COLO829 (cell line): ENCODE measurements at places on chromosomes 2 and 18.

DNA sequence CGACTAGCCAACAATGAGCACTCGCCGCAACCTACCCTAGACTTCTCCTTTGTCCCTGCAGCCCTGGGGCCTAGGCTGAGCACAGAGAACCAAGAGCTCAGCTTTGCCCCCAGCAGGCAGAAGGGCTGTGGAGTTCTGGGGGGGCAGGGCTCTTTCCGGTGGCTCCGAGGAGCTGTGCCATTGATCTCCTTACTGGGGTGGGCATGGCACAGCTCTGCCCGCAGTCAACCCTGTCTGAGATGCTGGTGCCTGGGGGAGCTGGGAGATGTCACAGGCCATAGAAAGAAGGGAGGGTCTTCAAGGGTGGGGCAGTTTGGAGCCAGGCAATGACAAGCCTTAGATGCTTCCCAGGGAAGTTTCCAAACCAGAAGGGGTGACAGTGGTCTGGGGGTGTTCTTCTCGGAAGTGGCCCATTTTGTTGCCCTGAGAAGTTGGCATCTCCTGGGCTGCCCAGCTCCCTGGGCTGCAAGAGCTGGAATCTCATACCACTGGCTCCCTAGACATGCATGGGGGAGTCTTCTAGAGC is 14.1 kb upstream of the GPR55 start:
- no peak for DNase-seq

DNA sequence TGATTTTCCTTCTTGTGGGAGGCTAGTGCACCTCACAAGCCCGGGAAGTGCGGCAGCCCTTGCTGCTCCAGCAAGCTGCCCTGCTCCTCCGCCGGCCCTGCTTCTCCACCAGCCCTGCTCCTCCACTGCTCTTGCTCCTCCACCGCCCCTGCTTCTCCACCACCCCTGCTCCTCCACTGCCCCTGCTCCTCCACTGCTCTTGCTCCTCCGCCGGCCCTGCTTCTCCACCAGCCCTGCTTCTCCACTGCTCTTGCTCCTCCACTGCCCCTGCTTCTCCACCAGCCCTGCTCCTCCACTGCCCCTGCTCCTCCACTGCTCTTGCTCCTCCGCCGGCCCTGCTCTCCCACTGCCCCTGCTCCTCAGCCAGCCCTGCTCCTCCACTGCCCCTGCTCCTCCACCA is 95.6 kb downstream of the NDUFA10 start:
- no peak for DNase-seq

DNA sequence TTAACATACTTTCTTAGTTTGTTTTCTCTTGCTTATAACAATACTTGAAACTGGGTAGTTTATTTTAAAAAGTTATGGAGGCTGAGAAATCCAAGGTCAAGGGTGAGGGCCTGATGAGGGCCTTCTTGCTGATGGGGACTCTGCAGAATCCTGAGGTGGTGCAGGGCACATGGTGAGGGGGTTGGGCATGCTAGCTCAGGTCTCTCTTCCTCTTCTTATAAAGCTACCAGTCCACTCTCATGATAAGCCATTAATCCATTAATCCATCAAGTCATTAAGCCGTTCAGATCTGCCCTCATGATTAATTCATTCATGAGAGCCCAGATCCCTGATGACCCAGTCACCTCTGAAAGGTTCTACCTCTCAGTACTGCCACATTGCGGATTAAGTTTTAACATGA is 21.4 kb downstream of the ALMS1 start:
- DNase-seq: no peak

DNA sequence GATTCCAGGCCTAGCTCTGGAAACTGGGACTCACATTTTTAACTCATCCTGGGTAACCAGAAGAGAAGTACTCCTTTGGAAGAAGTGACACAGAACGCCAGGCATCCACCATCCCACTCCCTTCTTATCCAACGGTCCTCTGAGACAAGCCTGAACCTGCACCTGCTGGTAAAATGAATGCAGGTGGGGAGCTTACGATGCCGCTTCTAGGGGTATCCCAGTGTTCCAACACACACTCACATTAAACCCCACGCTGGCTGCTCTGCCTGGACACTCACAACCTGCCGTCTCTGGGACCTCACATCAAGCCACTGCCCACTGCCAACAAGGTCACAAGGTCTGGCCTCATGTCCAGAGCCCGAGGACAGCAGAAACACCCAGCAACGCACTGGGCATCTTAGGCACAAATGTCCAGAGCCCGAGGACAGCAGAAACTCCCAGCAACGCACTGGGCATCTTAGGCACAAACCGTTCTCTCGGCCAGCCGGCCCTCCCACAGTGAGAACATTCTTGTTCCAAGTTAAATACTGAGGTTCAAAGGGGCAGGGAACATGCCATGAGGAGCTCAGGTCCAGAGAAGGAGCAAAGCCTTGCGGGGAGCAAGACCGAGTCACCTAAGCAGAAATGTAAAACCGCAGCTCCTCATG is 9.9 kb downstream of the SLC66A2 start:
- no peak for DNase-seq

DNA sequence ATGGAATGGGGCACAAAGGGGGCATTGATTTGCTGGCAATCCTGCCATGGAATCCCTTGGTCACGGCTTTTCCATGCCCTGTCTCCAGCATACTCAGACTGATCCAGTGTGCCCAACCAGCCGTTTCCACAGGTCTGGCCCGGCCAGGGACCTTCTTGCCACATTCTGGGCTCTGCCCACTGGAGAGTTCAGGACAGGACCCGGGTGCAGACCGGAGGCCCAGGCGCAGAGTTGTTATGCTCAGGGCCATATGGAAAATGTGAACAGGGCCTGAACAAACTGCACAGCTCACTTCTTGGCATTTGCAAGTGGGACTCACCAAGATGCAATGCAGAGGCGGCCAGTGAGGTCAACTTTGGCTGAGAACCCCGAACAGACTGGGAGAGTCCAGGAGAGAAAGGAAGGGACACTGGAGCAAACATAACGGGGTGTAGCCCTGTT is 15.6 kb upstream of the ASAP2 start:
- peak; percentile 97 for DNase-seq

DNA sequence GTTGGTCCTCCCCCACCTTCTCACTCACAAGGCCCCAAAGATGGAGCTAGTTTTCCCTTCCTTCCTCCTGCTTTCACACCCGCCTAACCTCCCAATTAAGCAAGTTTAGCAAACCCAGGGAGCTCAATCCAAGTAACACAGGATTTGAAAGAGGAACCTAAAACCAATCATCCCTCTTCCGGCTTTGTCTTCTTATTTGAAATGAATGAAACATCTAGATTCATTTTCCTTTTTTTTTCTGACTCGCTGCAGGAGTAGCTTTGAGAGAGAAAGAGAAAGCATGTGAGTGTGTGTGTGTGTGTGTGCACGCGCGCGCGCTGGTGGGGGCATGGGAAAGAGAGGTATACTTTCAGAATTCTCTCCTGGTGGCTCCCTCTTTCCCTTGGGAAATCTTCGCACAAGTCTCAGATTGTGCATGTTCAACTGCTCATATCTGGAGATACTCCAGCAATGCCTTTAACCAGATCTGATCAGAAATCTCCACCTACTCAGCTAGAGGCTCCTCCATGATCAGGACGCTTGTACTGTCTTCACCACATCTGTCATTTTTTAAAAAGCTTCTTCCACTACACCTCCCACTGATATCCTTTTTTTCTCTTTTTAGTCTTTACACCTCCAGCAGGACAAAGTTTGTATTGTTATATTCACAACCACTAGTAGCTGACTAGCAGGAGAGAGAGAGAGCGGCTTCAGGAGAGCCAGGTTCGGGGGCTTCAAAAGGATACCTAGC is 1.7 kb downstream of the SLC8A1 start:
- DNase-seq: no peak

DNA sequence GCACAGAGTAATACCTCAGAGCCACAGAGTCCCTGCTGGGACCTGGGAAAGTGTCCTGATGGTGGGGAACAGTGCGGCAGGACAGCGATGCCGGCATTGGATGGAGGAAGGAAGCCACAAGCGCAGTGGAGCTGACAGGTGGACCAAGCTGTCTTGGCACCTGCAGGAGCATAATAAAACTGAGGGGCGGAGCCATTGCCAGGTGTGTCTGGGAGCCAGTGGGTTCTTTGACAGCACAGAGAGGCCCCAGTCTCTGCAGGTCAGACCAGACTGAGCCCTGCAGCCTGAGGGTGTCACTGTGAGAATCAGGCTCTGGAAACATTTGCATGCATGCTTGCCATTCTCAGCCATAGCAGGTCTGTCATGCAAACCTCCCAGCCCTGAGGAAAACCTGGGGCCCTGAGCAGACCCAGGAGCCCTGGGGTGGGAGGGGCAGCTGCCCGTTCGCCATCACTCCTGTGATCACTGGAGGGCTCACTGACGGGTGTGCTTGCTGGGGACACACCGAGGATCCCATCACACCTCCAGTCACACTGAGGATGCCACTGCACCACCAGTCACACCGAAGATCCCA is 210.5 kb upstream of the HDAC4 start:
- no peak for DNase-seq

GRCh38 chr2:58473165-58473564 is 232.0 kb upstream of the FANCL start:
- no peak for DNase-seq

- no peak for DNase-seq
These were observed 482.7 kb downstream of the RIT2 start for GRCh38 chr18:42632801-42633200.

DNA sequence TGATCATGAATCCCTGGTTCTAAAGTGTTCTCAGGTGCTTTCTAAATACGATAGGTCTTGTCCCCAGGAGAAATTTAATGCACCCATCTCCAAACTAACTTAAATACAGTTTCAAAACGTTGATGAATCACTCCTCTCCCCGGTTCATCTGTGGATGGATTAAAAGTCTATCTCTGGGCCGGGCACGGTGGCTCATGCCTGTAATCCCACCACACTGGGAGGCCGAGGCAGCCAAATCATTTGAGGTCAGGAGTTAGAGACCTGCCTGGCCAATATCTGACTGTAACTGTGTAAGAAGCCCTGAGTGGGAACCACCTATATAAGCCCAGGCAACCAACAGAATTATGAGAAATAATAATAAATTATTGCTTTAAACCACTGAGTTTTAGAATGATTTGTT is 78.7 kb downstream of the LONRF2 start:
- no peak for DNase-seq
